Mammary epithelial cell (primary cell): ENCODE measurements at places on chromosomes 3 and 15.

GRCh38 chr15:73712107-73712506 is 27.9 kb downstream of the CD276 start:
- no peak for DNase-seq

GRCh38 chr3:50405249-50405648 is 45.9 kb upstream of the TMEM115 start:
- DNase-seq: no peak

- DNase-seq: no peak
Measured at GRCh38 chr3:127544803-127545201, 45.7 kb downstream of the TPRA1 start.

- no peak for DNase-seq
Measured at GRCh38 chr3:172057059-172057458, 17.7 kb downstream of the FNDC3B start.

- no peak for DNase-seq
Measured at GRCh38 chr15:29452881-29453731, 183.5 kb upstream of the NSMCE3 start.
